Sigmoid colon (tissue), 7 donors: ENCODE measurements at places on chromosomes 1 and 21. TPM values are rescaled to one million over a fixed set of nuclear protein-coding genes. Genes with fewer than 3 reads are reported as not detected.

GRCh38 chr1:21117597-21118001, 59.1 kb downstream of the EIF4G3 start:
- no peaks in the 10 kb centered on the region for H3K36me3 ChIP-seq
- no peak for DNase-seq
- no peaks in the 10 kb centered on the region for H3K4me1 ChIP-seq
- H3K4me3 ChIP-seq, result no peak overlapping the region
- H3K27ac ChIP-seq, result no peak overlapping the region

DNA sequence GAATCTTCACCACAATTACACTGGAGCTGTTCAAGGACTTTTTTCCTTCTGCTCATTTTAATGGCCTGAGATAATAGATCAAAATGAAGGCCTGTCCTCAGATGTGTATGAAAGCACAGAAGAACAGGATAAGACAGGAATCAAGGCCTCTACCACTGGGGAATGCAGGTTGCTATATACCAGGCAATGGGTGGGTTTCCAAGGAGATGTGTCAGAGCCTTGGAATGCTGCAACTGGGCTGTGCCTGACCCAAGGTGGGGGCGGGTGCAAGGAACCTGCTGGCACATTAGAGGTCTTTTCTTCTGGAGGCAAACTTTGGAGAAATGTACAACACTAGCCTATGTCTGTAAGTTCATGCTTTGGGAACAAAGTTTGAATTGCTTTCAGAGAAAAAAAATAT, 21.7 kb upstream of the LAMC2 start:
- no peaks in the 10 kb centered on the region for H3K27me3 ChIP-seq
- H3K4me1 ChIP-seq, result no peaks in the 10 kb centered on the region
- no peak for DNase-seq
- no peak overlapping the region for H3K4me3 ChIP-seq
- H3K27ac ChIP-seq, result no peak overlapping the region
- no peaks in the 10 kb centered on the region for H3K36me3 ChIP-seq

DNA sequence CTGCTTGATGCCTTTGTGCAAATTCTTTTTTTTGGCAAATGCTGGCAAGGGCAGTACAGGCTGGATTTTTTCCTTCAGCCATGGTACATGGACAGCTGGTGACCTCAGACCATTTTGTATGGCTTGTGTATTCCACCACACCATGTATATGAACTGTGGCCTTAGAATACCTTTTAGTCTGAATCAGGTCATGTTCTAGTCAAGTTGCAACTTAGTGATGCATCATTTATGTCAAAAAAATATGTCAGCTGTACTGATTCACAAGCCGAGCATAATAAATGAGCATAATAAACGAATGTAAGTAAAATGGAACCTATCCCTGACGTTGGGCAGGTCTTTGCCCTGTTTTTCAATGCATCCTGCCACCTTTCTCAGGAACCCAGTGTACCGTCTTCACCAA, 219.7 kb upstream of the RUNX1 start:
- no peaks in the 10 kb centered on the region for H3K36me3 ChIP-seq
- no peaks in the 10 kb centered on the region for H3K27me3 ChIP-seq

The AIRE gene
- total RNA-seq, result not detected

DNA sequence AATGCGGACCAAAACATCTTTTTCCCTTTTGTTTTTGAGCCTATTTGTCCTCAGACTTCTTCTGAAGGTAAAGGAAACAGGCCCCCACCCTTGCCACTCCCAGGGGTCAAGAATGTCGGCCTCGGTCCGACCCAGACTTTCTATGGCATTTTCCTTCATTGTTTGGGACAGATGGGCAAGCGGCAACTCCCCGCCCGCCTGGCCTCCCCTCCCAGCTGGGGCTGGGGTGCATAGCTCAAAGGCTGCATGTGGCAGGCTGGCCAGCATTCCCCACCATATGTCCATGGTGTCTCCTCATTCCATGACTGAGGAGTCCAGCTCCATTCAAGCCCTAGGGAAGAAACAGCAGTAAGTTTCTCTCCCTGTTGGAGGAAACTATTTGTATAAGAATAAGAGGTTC, 29.4 kb upstream of the TSPEAR start:
- no peaks in the 10 kb centered on the region for H3K36me3 ChIP-seq
- H3K27me3 ChIP-seq, result no peaks in the 10 kb centered on the region
- H3K4me1 ChIP-seq, result no peaks in the 10 kb centered on the region
- no peak for DNase-seq
- no peak overlapping the region for H3K4me3 ChIP-seq

GRCh38 chr1:198662821-198663220, 24.0 kb downstream of the PTPRC start:
- no peak overlapping the region for H3K4me3 ChIP-seq
- H3K27me3 ChIP-seq, result no peaks in the 10 kb centered on the region
- DNase-seq, result no peak
- no peak overlapping the region for H3K27ac ChIP-seq

DNA sequence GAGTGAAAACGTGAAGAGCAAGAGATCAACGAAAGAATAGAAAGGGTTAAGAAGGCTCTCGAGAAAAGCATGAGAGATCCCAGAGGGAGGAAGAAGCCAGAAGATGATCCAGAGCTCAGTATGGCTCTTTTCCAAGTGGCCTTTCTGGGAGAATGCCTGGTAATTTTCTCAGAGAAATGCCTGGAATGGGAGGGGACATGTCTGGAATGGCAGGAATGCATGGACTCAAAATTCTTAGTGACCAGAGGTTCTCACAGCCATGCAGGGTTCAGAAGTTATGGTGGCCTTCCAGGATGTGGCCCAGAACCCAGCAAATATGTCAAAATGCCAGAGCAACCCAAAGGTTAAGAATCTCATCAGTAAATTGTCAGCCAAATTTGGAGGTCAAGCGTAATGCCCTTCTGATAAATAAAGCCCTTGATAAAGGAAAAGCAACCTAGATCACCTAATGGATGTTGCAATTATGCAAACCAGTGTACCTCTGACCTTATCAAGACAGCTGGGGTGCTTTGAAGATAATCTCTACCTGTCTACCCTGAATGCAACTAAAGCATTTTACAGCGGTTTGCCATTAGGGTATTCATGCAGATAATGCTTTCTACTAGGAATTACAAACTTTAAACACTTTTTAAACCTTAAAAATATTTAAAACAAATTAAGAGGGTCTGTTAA, 53.1 kb downstream of the NBPF6 start:
- no peaks in the 10 kb centered on the region for H3K27me3 ChIP-seq
- DNase-seq, result no peak
- H3K4me3 ChIP-seq, result no peak overlapping the region
- no peaks in the 10 kb centered on the region for H3K36me3 ChIP-seq

- H3K27ac ChIP-seq, result peak overlapping the region; percentile 57
- peak overlapping the region; percentile 46 for H3K4me3 ChIP-seq
- peaks cover 2% of the 10 kb centered on the region for H3K36me3 ChIP-seq
- no peak for DNase-seq
- H3K4me1 ChIP-seq, result peaks cover 24% of the 10 kb centered on the region
These were observed 28.2 kb downstream of the ATP8B2 start for GRCh38 chr1:154353460-154353904.

The ECM1 gene
- total RNA-seq, result 16.1 TPM

The S100A1 gene
- 7.5 TPM for total RNA-seq

The ERO1B gene
- 9.0 TPM for total RNA-seq

The RNU1-1 gene
- under 0.01 TPM for total RNA-seq

The CHI3L1 gene
- 9.1 TPM for total RNA-seq

GRCh38 chr1:64895500-64895899, 70.8 kb downstream of the JAK1 start:
- no peaks in the 10 kb centered on the region for H3K36me3 ChIP-seq
- no peak for DNase-seq
- H3K27ac ChIP-seq, result no peak overlapping the region
- no peaks in the 10 kb centered on the region for H3K27me3 ChIP-seq
- H3K4me3 ChIP-seq, result no peak overlapping the region
